ENCODE measurements at places on chromosomes 5 and 9. TPM values are rescaled to one million over a fixed set of nuclear protein-coding genes. Genes with fewer than 3 reads are reported as not detected.

ZNF879 gene
- total RNA-seq, result 13.7 TPM

- no peak for DNase-seq
These were observed 430.8 kb downstream of the ARHGEF28 start for GRCh38 chr5:74056789-74057164.

- DNase-seq, result peak; percentile 80
These were observed at the start of gene DDX31 for GRCh38 chr9:132669698-132670456. Gene DDX31 (minus strand): TSS chr9:132669983. CDS start chr9:132669934, 49 bp downstream.

GRCh38 chr5:157669701-157670097 lies 1.6 kb upstream of the C5orf52 start:
- no peak for DNase-seq

DNA sequence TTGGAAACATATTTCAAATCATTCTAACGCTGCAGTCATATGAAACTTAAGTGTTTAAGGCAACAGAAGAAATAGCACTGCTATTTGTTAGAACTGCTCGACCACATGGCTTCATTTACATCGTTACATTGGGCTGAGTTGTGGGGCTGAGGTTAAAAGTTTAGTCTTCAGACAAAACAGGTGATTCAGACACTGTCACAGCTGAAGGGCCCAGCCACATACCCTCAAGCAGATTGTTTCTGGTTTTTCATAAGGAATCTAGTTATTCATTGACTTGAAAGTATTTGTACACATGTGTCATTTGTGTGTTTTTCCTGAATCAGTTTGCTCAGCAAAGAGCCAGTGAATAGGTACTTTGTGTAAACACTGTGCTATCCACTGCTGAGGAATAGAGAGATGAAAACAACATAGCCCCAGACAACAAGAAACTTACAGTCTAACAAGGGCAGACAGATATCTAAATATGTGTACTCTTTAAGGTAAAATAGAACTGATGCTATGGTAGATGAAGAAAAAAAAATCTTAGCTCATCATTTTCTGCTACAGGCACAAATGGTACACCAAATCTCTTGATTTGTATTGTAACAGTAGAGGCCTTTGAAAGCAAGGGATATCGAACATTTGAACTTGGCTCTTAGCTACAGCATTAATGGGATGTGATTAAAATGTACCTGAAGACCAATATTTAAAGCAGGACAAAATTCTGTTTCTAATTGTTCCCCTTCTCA lies 357.6 kb upstream of the RPS23 start:
- no peak for DNase-seq

SLC36A3 gene
- total RNA-seq, result not detected
